ENCODE measurements at places on chromosomes 1 and 21. TPM values are rescaled to one million over a fixed set of nuclear protein-coding genes. Genes with fewer than 3 reads are reported as not detected.

DNA sequence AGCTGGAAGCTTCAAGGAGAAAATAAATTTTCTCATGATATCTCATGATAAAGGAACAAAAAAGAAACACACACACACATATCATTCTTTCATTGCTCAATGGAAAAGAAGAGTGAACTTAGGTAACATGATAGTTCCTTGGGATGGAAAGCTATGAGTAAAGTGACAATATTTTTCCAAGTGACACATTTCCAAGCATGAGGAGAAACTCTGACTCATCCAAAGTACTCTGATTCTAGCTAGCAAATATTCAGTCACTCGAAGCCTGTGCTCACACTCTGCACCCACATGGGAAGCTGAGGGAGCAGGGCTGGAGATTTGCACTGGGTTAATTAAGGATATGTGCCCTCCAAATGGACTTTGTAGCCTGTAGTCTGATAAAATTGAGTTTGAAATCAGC, 222.4 kb downstream of the LRRC40 start:
- no peak for DNase-seq

DNA sequence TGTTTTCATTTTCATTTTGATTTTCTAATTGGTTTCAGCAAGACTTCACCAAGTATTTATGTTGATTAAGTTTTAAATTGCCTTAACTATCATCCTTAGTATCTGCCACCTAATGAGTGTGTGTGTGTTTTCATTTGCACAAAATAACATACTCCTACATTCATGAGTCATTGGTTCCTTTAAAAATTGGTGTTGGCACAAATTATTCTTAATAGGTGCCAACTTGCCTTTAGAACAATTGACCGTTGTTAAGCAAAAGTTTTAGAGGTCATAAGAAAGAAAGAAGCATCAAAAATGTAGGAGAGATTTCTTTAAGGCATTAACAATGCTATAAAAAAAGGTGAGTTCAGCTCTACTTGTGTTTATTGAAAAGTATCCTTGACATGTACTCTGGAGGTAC, 77.5 kb downstream of the FNBP1L start:
- DNase-seq: no peak

The GNAT2 gene
- total RNA-seq: not detected

DNA sequence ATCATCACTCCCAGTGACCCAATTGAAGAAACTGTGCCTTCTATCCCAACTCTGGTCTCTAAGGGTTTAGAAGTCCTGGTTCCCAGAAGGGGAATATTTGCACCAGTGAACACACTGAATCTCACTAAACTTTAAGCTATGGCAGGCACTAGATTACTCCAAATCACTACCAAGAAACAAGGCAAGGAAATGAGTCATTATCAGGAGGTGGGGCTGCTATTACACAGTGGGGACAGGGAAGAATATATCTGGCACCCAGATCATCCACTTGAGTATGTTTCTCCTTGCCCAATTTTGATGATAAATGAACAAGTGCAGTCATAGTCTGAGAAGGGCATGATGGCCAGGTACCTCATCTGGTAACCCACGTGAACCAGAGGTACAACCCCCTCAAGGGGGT, 7.0 kb downstream of the MRPL9 start:
- DNase-seq: no peak

DNA sequence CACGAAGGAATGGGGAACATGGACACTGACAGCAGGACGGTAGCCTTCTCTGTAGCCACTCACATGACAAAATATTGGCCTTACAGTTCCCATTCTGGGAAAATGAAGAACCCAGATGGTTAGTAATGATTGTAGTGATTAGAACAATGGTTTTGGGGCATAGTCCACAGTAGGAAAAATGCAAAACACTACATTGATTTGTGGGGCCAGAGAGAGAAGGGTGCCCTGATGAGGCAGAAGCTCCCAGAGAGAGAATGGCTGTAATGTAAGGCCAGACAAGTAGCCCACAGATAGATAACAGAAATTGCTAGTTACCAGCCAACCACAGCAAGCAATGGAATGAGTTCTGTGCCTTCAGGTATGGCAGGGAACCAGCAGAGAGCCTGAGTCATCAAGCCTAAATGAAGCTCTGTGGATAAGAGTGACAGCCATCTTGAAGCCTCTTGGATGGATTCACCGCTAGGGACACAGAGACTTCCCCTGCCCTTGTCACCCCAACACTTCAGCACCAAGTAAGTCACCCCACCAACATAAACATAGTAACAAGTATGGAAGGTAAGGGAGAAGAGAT, 206.1 kb downstream of the BACH1 start:
- DNase-seq: no peak

GRCh38 chr1:224157316-224157715, 25.7 kb upstream of the DEGS1 start:
- no peak for DNase-seq

DNA sequence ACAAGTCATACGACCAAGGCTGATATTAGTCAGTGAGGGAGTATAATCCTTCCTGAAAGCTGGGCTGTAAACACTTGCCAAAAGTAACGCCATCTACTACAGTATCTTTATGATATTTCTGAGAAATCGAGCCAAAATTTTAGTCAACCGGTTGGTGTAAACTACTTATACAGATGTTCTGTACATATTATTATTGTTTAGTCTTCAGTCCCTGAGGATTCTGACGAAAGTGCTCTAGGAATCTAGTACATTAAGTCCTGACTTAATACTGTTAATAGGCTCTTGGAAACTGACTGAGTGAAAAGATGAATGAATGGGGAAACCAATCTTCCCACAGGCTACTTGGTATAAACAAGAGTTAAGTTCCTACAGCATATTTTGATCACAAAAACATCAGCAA, 274.3 kb downstream of the USP25 start:
- no peak for DNase-seq

The LACTBL1 gene
- not detected for total RNA-seq

The CSRP1 gene
- total RNA-seq: 169 TPM

- DNase-seq: no peak
Measured at GRCh38 chr1:237416924-237417655, 375.1 kb downstream of the RYR2 start.

GRCh38 chr1:58365328-58365727, 181.2 kb downstream of the OMA1 start:
- DNase-seq: no peak

- DNase-seq: no peak
Measured at GRCh38 chr1:167502719-167503462, 15.4 kb downstream of the CD247 start.

DNA sequence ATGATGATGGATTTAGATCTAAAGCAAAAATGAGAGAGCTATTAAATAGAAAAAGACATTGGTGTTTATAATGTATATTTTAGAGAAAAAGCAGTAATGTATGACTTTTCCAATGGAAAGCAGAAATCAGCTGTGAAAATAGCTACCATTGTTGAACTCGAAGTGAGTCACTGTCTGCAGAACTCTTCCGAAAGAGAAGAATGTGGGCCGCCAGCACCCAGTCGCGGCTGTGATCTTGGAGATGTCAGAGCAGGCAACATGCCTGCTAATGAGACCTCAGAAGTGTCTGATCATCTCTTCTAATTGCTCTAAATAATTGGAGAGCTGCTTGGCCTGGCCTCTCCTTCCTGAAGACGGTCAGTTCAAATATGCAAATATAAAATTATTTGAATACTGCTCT, 333.6 kb upstream of the RUNX1 start:
- DNase-seq: no peak

The FCRL6 gene
- total RNA-seq: 0.21 TPM

DNA sequence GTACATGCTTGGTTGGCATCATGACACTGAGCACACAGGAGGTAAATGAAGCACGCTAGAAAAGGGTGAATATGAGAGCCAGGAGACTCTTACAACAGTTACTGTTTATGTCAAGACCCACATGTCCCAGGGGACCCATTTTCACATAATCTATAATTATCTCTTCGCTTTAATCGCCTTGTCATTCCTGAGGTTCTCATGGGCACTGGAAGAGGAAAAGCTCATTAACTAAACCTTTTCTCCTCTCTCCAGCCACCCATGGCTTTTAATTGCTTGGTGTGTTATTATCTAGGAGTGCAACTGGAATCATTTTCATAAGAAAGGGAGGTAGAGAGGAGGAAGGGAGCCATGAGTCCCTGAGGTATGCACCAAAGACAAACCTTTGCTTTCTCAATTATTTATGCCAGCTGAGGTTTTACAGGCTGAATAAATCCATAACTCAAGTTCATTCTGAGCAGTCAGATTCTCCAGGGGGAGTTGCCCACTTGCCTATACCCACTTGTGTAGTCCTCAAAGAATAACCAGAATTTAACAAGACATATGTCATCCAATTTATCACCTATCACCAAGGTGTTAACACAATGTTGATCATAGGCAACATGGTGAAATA, 77.4 kb downstream of the ACBD6 start:
- DNase-seq: no peak

DNA sequence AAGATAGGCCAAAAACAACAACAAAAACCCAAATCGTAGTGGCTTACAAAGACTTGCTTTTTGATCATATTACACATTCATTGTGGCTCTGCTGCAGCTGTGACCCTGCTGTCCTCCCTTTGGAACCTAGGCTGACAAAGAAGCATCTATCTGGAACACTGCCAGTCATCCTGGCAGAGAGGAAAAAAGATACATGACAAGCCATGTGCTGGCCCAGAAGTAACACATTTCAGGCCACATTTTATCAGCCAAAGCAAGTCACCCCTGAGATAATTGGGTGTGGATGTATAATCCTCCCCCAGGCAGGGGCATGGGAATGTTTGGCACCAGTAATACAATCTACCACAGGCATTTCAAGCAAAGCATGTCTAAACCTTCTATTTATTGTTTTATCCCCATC, 37.2 kb upstream of the AGO1 start:
- DNase-seq: no peak

DNA sequence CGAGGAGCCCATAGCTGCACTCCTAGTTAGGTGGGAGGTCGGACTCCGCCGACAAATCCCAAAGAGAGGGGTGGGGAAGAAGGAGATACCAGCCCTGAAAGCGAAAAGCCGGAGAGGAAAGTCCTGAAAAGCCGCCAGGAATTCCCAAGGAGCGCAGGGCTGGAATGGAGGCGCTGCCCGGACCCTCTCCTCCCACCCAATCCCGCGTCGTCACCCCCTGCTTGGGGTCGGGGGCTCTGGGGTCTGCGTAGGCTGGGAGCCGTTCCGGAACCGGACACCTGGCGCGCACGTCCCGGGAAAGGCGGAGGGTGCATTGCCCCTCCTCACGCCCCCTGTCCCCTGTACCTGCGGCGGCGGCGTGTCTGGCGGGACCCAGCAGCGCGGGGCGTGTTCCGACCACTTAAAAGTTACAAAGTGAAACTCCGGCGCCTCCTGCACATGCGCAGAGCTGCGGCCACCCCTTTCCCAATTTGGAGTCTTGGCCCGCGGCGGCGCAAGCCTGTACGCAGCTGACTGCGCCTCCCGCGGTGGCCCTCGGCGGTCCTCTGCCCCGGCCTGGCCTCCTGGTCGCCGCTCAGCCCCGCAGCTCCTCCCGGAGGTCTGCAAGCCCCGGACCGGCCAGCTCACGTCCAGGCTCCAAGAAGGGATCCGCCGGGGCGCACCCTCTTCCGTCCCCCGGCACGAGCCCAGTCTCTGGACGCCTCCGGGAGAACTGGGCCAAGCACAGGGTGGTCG, at the start of gene TMEM63A:
Gene TMEM63A (minus strand): TSS at position 422 of the 735 bp plus-strand sequence. CDS start 4,800 bp downstream, outside the sequence.
- peak; percentile 96 for DNase-seq

The C1orf116 gene
- total RNA-seq: 0.60 TPM

The MYOG gene
- total RNA-seq: not detected

DNA sequence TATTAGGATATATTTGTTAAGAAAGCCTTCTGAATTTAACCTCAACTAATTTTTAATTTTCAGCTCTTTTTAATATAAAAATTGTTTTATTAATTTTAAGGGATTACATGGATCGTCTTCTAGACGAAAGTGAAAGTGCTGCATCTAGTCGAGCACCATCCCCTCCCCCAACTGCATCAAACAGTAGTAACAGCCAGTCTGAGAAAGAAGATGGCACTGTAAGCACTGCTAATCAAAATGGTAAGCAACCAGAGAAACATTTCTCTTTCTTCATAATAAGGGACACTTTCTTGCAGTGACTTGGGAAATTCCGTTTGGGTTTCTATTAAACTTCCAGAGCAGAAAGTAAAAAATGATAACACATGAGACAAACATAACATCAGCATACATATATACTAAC, 56.9 kb downstream of the MIER1 start:
- peak; percentile 38 for DNase-seq

The GPR37L1 gene
- not detected for total RNA-seq

DNA sequence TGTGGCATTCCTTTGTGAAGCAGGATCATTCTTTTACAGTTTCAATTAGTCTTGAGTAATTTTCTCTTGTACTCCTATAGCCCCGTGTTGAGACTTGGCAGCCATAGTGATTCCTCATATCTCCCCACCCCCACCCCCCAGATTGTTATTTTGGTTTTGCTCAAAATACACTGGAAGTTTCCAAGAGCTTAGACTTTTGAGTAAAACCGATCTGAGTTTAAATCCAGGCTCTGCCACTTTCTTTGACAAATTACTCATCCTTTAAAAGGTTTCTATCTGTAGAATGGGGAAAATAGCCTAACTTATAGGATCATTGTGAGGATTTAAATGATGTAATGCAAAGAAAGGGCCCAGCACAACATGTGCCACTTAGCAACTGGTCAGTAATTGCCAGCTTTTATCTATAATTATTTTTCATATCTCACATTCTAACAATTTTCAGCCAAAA, 53.1 kb upstream of the RC3H1 start:
- DNase-seq: no peak

DNA sequence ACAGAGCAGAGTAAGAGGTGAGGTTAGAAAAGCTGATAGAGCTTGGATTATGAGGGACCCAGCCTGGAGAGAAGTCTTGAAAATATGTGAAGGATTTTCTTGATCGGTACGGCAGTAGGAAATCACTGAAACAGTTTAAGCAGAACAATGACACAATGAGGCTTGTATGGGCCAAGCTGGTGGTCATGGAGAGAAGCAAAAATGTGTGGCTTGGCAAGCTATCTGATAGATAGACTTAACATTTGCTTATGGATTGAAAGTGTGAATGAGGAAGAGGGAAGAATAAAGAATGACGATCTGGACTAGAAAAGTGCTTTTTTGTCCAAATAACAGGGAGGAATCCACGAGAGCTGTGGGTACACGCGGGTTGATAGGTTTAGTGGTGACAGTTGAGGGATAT, 15.4 kb upstream of the XPR1 start:
- DNase-seq: no peak

The NUAK2 gene
- 0.66 TPM for total RNA-seq

GRCh38 chr1:30866594-30866993, 42.0 kb downstream of the SDC3 start:
- no peak for DNase-seq

DNA sequence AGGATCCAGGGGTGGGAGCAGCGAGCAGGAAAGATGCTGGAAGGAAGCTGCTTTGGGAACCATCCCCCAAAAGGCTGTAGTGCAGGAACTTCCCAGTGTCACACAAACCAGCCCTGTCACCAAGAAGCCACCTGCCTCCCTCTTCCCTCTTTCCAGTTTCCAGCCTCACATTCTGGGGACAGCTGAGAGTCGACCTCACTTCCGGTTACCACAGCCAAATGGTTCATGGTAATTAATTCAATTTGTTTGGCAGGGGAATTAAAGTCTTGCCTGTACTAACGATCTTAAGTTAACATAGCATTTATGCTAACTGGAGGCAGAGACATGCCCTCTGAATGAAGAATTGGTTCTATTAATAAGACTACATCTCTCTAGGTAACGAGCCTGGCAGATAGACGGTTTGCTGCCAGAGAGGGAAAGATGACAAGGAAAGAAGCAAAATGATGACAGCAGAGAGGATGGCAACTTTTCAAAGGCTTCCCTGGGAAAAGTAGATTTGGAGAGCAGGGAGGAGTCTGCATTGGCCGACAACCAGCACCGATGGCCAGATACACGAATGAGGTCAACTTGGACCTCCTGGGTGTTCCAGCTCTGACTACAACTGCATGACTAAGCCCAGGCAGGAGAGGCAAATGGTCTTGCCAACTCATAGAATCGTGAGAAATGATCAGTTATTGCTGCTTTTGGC, 64.1 kb downstream of the TMCO4 start:
- DNase-seq: peak; percentile 77

Measured in heart left ventricle (tissue), 16 donors.